ENCODE measurements at places on chromosomes 2 and 18.

DNA sequence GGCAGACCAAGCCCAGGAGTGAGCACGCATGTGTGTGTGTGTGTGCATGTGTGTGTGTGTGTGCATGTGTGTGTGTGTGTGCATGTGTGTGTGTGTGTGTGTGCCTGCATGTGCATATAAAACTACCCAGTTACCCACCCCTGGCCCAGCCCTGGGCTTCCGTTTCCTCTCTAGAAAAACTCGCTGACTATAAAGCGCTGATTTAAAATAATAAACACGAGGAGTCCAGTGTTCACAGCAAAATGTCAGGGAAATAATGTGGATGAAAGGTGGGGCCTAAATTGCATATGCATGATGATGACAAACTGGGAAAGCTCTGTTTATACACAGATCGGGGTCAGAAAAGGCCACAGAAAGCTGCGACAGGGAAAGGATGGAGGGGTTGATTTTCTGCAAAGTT lies 7.5 kb downstream of the ADCY3 start:
- DNase-seq, result no peak
- no peak overlapping the region for H3K4me3 ChIP-seq
- no peak overlapping the region for H3K27ac ChIP-seq
- H3K4me1 ChIP-seq, result peaks cover 8% of the 10 kb centered on the region
- peaks cover 11% of the 10 kb centered on the region for H3K36me3 ChIP-seq

GRCh38 chr2:68765739-68766375 lies 31.2 kb downstream of the ARHGAP25 start:
- H3K4me1 ChIP-seq, result no peaks in the 10 kb centered on the region
- peaks cover 48% of the 10 kb centered on the region for H3K27me3 ChIP-seq
- no peak overlapping the region for H3K27ac ChIP-seq
- H3K36me3 ChIP-seq, result no peaks in the 10 kb centered on the region
- no peak for DNase-seq

DNA sequence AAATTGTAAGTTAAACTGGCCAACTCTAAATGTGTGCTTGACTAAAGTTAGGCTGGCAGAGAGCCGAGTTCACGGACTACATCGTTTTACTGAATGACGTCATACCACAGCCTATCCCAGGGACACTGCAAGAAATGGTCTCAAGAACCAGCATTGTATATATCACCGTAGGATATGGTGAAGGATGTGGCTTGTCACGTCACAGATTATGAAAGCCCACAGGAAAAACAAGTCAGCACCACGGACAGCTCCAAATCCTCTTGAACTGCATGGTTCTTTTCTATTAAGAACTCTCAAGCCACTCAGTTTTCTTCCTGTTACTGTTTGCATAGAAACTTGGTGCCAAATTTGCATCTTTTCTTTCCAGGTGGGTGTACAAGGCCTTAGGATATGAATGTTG lies 85.1 kb upstream of the ACAA2 start:
- no peaks in the 10 kb centered on the region for H3K36me3 ChIP-seq
- no peaks in the 10 kb centered on the region for H3K4me1 ChIP-seq
- no peak overlapping the region for H3K4me3 ChIP-seq
- H3K27me3 ChIP-seq, result no peaks in the 10 kb centered on the region
- H3K27ac ChIP-seq, result no peak overlapping the region

- H3K4me1 ChIP-seq, result peaks cover 8% of the 10 kb centered on the region
- no peak overlapping the region for H3K4me3 ChIP-seq
- no peak for DNase-seq
- H3K27me3 ChIP-seq, result no peaks in the 10 kb centered on the region
- no peaks in the 10 kb centered on the region for H3K36me3 ChIP-seq
These were observed 103.2 kb downstream of the SLC8A1 start for GRCh38 chr2:40348665-40349064.

DNA sequence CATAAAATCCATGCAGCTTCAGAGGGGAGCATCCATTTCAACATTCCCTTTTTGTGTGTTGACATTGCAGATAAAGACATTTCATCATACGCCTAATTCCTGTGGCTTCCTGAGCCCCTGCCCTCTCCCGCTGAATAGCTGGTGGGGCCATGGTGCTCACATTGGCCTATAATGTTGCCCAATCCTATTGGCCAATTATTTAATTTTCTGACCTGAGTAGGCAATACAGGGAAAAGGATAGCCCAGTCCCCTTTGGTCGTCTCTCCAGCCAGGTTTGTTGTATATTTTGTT lies 163.8 kb upstream of the MYCN start:
- peaks cover 72% of the 10 kb centered on the region for H3K27me3 ChIP-seq
- no peak for DNase-seq
- no peak overlapping the region for H3K27ac ChIP-seq
- no peaks in the 10 kb centered on the region for H3K36me3 ChIP-seq

DNA sequence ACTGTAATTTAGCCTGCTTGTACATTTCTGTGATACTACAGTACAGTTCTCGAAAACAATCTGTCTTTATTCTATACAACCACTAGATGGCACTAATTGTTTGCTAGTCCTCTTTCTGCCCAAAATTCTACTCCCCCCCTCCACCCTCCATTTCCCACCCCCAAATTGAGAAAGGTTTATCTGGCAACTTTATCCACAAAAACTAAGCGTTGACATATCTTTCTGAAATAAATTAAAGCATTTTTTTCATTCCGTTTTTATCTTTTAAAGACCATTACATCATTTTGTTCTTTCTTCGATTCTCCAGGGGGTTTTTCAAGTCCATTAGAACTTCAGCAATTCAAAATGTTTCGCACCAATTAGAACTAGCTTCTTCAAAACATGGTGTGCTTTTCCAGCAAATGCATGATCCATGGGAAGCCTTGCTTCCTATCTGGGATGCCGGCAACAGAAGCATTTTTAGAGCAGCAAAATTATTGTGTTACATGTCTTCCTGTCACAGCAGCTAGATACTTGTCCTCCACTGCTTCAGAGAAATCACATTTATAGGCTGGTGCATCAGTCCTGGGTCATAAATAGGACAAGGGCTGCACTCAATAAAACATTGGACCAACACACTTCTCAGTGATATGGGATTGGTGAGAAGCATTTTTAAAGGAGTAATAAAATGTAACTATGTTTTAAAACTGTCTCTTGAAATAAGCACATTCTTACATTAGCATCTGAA lies 241.3 kb downstream of the PAX3 start:
- H3K36me3 ChIP-seq, result no peaks in the 10 kb centered on the region
- DNase-seq, result no peak
- no peak overlapping the region for H3K27ac ChIP-seq
- no peak overlapping the region for H3K4me3 ChIP-seq

Data from Calu3 (cell line).